Dermis microvascular lymphatic vessel endothelial cell (primary cell): ENCODE measurements at places on chromosomes 6 and 20. TPM values are rescaled to one million over a fixed set of nuclear protein-coding genes. Genes with fewer than 3 reads are reported as not detected.

DNA sequence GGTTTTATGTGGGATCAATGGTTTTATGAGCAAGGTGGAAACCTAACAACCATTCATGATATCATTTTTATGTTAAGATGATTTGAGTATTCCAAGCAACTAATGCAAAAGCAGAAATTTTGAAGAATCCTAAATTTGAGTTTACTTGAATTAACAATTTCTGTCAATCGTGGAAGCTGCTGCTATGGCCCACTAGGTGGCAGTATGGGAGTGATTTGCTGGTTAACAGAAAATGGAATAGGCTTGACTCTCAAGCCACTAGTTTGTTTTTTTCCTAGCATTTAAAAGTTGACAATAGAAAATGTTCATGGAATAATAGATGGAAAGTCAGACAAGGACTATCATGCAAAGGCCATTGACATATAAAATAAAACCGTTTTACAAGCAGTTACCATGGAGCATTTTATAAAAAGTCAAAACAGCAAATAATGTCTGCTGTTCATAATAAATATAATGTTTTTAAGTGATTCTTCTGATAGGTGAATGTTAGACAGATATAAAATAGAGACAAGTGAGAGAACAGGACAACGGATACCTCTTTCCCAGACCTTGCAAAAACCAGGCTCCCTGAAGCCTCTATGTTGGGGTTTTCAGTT is 43.0 kb upstream of the TMEM200A start:
- DNase-seq: peak; percentile 56

DNA sequence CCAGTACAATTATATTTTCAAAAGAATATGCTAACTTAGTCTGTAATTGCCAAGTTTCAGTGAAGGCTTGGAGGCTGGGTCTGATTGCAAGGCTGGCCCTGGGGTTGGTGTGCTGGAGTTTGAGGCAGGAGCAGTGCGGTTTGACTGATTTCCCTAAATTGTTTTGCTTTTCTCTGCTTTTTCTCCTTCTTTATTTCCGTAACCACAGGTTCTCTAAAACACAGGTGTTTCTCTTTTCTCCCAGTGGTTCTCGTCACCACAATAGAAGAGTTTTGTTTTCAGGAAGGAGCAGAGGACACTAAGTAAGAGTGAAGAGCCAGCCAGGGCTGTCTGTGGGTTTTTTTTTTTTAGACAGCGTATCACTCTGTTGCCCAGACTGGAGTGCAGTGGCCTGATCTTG is 8.2 kb upstream of the SNX9 start:
- DNase-seq: no peak

DNA sequence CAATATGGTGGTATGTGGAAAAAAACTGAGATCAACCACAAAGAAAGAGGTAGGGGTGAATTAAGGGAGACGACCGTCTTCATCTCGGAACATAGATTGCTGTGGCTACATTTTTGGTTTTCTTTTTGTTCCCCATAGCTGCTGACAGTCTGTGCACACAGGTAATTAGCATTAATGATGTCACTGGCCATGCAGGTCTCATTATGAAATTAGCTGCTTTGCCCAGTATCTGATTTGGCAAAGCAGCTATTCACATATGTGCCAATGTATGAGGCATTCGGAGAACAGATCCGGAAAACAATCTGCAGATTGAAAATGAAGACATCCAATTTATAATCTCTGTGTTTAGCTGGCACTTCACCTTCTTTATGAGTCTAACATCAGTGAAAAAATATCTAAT is 13.1 kb downstream of the NOX3 start:
- no peak for DNase-seq

Gene TLDC2
- 0.13 TPM in 2 replicates for total RNA-seq
